NCI-H1436 treated with DMSO at 0.1 percent for 48 hours (cell line): ENCODE measurements at places on chromosomes 7 and 10.

- no peak for DNase-seq
Observed at GRCh38 chr10:77548157-77548556, 89.5 kb downstream of the KCNMA1 start.

DNA sequence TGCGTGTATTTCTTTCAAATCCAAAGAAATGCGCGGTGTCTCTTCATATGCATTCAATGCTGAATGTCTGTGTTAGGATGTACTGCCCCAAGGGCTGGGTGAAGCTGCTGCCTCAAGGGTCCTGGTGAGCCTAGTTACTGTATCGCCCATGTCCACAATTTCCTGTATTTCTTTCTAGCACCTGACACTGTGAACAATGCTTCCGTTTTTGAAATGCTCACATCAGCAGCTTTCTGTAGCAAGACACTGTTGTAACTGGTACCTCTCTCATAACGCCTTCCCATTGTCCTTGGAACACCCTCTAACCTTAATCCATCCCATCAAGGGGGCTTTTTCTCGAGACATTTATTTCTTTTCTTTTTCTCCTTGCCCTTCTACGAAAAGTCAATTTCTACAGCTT is 25.1 kb downstream of the NRP1 start:
- no peak for DNase-seq

DNA sequence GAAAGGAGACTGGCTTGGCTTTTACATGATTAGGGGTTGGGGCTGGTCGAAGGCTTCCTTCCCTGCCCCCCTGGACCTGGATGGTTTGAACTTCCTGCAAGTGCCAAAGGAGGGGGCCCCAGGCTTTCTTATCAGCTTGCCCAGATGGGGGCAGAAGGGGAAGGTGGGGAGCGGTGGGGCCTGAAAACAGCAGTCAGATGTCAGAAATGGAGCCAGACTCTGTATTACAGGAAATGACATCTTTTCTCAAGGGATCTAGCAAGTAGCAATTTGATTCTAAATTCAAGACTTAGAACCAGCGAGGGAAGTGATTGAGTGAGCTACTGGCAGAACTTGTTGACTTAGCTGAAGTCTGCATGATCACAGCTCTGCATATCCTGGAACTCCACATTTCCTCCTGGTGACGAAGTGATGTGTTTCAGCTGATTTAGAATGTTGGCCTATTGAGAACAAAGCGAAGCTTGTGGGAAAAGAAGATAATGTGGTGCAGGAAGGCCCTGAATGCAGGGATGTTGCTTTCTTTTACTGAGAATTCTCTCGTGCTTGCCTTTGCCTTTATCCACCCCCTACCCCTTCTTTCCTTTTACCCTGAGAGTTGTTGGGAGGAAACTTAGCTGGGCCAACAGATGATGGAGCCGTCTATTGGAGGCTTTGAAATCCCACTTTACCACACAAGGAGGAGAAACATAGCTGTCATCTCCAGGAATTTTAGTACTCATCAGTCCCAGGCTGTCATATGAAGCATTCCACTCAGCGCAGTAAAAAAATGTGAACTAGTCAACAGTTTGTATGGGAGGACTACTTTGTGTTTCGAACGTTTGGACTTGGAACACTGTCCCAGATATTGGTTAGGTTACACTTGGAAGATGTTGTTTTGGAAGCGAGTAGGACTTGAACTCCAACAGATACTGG is 43.2 kb downstream of the CCNY start:
- DNase-seq: peak; percentile 43

GRCh38 chr10:66252986-66253385 is 672.9 kb upstream of the LRRTM3 start:
- no peak for DNase-seq
